ENCODE measurements at places on chromosomes 6 and 20.

- H3K4me1 ChIP-seq, result peaks cover 4% of the 10 kb centered on the region
- no peaks in the 10 kb centered on the region for H3K27me3 ChIP-seq
- peaks cover 7% of the 10 kb centered on the region for H3K36me3 ChIP-seq
- H3K4me3 ChIP-seq, result no peak overlapping the region
Observed at GRCh38 chr6:5143634-5144311, 58.6 kb downstream of the PPP1R3G start.

- no peak overlapping the region for H3K27ac ChIP-seq
- H3K4me1 ChIP-seq, result peaks cover 48% of the 10 kb centered on the region
- H3K36me3 ChIP-seq, result no peaks in the 10 kb centered on the region
Observed at GRCh38 chr20:13251106-13251903, 30.2 kb downstream of the ISM1 start.

DNA sequence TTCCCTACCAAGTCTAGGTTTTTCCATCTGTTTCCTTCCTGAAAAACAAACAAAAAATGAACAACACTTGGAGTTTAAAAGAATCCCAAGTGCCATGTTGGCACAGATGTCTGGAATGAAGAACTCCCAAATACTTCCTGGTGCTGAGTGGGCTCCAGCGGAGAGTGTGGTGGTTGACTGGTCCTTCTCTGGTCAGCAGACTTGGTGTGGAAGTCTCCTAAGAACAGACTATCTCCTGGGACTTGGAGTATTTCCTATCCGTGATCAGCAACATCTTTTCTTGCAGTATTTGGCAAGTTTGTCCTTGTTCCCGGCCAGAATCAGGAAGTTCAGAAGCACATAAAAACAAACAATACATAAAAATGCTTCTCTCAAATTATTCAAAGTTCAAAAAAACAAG, 154.1 kb downstream of the MTFR2 start:
- no peak overlapping the region for H3K27ac ChIP-seq
- DNase-seq, result no peak
- no peaks in the 10 kb centered on the region for H3K36me3 ChIP-seq
- no peak overlapping the region for H3K4me3 ChIP-seq
- no peaks in the 10 kb centered on the region for H3K27me3 ChIP-seq

DNA sequence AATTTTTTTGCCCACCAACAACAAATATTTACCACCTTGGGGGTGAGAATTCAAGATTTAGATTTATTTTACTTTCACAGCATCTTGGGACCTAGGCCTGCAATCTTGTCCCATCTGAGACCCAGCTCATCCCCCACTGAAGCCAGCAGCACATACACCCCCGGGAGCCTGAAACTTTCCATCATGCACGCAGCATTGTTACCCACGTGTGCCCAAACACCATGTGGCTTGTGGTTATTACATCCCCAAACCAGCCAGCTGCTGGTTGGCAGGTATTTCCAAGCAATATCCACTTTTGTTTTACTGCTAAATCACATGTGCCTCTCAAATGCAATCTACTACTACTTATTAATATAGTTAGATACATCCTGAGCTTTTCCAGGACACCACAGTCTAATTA, 149.3 kb upstream of the NT5E start:
- no peak for DNase-seq
- no peak overlapping the region for H3K4me3 ChIP-seq
- no peak overlapping the region for H3K27ac ChIP-seq
- no peaks in the 10 kb centered on the region for H3K36me3 ChIP-seq

DNA sequence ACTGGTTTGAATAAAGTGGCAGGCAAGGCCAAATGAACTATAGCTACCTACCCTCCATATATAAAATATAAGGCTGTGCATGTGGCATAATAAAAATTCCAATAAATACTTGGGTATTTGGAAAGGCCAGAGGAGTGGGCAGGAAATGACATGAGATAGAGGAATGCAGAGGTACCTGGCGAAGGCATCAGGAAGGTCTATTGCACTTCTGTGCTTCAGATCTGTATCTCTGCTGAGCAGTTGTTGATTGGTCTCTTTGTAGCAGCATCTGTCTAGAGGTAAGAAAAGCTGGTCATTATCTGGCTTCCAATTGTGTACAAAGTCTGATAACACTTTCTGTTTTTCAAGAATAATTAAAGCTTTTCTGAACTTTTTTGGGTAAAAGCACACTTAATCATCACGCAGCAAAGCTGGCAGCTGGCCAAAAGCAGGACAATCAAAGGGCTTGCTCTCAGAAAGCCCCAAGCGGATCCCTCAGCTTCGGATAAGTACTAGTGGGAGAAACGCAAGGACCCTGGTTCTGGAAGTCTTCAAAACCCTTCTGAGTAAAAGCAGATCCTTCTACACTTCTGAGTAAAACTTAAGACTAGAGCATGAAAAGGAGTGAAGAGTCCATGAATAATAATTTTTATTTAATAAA, 120.1 kb upstream of the TCF21 start:
- no peaks in the 10 kb centered on the region for H3K36me3 ChIP-seq
- H3K4me1 ChIP-seq, result no peaks in the 10 kb centered on the region
- no peak overlapping the region for H3K4me3 ChIP-seq
- no peak for DNase-seq

DNA sequence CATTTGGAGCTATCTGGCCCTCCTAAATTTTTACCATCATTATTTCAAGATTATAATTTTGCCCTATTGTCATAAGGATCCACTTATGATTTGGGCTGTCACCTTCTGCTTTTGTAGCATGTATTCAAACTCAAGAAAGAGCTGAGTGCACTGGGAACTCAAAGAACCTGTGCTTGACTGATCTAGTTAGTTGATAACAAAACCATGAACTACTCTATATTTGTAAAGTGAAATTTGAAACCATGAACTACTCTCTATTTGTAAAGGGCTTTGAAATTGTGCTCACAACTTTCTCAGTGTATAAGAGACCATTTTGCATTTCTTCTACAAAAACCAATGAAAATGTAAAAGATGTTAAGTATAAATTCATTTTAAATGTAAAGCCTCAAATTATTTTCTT, 77.5 kb upstream of the POPDC3 start:
- no peak overlapping the region for H3K4me3 ChIP-seq
- no peaks in the 10 kb centered on the region for H3K36me3 ChIP-seq
- peaks cover 1% of the 10 kb centered on the region for H3K4me1 ChIP-seq
- peaks cover 12% of the 10 kb centered on the region for H3K27me3 ChIP-seq
- H3K27ac ChIP-seq, result no peak overlapping the region

DNA sequence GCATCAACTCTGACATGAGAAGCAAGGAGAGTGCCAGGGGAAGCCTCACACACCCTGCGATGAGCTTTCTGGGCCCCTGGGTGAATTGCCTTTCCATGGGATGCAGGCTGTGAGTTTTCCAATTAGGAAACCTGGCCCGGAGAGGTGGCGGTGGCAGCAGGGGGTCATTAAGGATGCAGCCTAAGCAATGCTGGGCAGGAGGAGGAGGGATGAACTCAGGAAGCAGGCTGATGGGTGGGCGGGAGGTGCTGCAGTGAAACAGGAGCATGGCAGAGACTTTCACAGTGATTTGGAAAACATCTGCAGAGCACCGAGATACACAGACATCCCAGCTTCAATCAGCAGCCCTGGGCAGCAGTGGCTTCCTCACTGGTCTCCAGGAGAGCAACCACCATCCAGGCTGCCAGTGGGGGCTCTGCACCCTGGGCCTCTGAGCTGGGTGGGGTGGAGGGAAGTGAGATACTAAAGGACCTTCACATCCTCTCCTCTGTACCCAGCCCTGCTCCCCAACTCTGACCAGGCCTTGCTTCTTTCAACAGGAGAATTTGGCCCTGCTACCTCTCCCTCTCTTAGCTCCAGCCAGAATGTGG, 44.9 kb downstream of the LRFN2 start:
- H3K27ac ChIP-seq, result no peak overlapping the region
- H3K4me3 ChIP-seq, result no peak overlapping the region
- H3K4me1 ChIP-seq, result no peaks in the 10 kb centered on the region
- H3K36me3 ChIP-seq, result no peaks in the 10 kb centered on the region
- no peaks in the 10 kb centered on the region for H3K27me3 ChIP-seq

DNA sequence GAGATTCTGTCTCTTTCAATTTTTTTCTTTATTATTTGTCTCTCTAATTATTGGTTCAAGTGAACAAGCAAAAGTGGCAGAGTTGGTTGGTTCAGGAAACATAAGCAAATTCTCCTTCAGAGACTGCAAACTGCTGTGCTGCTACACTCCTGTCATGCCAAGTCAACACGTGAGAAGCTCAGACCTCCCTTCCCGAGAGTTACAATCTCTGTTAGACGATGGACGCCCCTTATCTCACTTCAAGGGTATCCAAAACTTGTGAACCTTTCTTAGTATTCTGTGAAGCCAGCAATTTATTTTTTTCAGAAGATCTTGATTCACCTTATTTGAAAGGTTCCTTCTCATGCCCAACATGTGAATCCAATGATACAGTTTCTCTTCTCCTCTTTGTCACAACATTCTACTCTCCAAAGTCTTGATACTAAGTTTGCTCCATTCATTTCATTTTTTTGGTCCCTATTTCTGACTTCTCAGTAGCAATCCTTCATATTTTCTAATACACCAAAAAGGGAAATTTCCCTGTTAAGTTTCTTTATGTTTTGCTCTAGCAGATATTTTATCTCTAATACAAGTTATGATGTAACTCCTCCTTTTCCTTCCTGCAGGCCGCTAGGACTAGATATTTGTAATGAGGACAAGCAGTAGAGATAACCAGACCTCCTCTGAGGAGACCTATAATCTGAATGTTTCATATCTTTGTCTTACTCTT, 448.8 kb upstream of the CITED2 start:
- DNase-seq, result no peak
- no peaks in the 10 kb centered on the region for H3K4me1 ChIP-seq
- H3K4me3 ChIP-seq, result no peak overlapping the region
- peaks cover 18% of the 10 kb centered on the region for H3K27me3 ChIP-seq

DNA sequence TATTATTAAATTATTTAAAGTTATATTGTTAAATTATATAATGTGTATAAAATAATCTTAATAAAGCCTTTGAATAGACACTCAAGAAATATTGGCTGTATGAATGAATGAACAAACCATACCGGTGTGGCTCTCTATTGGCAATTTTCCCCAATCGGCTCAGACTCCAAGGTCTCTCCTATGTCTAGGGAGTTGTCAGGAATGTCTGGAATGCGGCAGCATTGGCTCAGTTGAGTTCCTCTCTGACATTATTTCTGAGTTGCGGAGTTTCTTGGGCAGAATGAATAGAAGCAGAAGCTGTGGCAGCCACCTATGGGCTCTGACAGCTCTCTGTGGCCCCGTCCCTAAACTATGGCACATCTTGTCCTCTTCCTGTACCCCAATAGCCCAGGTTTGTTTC, 111.0 kb downstream of the SOBP start:
- H3K27ac ChIP-seq, result no peak overlapping the region
- DNase-seq, result no peak
- H3K4me3 ChIP-seq, result no peak overlapping the region

- no peaks in the 10 kb centered on the region for H3K27me3 ChIP-seq
- peaks cover 27% of the 10 kb centered on the region for H3K4me1 ChIP-seq
- no peaks in the 10 kb centered on the region for H3K36me3 ChIP-seq
- H3K27ac ChIP-seq, result no peak overlapping the region
- peak; percentile 49 for DNase-seq
- H3K4me3 ChIP-seq, result no peak overlapping the region
Observed at GRCh38 chr6:6556738-6557503, 31.6 kb upstream of the LY86 start.

- no peak overlapping the region for H3K27ac ChIP-seq
- no peaks in the 10 kb centered on the region for H3K4me1 ChIP-seq
- no peak overlapping the region for H3K4me3 ChIP-seq
Observed at GRCh38 chr20:24236201-24236600, 233.2 kb upstream of the SYNDIG1 start.

DNA sequence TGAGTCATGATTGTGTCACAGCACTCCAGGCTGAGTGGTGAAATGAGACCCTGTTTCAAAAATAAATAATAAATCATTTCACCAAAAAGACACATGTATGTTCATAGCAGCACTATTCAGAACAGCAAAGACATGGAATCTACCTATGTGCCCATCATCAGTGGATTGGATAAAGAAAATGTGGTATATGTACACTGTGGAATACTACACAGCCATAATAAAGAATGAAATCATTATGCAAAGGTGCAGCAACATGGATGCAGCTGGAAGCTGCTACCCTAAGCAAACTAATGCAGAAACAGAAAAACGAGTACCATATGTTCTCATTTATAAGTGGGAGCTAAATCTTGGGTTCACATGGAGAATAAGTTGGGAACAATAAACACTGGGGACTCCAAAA, 33.1 kb downstream of the ZNF451 start:
- peaks cover 12% of the 10 kb centered on the region for H3K4me1 ChIP-seq
- no peak for DNase-seq
- H3K27me3 ChIP-seq, result no peaks in the 10 kb centered on the region
- H3K36me3 ChIP-seq, result peaks cover 70% of the 10 kb centered on the region
- H3K27ac ChIP-seq, result no peak overlapping the region

DNA sequence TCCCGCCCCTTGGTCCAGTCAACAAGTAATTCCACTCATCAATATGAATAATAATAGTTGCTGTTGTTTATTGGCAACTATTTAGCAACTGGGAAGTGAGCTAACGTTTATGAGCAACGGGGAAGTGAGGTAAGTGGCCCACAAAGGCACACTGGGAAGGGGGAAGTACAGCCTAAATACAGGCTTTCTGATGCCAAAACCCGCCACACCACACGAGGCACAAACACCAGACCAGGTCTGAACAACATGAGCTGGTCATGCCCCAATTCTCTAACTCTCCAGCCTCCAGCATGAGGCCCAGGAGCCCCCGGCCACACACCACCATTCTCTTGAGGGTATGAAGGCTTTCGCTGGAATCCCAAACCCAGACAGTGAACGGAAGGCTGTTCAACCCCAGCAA, 50.8 kb downstream of the PREX1 start:
- no peak overlapping the region for H3K4me3 ChIP-seq
- peak overlapping the region; percentile 82 for H3K27ac ChIP-seq
- H3K4me1 ChIP-seq, result peaks cover 76% of the 10 kb centered on the region
- peaks cover 43% of the 10 kb centered on the region for H3K36me3 ChIP-seq

DNA sequence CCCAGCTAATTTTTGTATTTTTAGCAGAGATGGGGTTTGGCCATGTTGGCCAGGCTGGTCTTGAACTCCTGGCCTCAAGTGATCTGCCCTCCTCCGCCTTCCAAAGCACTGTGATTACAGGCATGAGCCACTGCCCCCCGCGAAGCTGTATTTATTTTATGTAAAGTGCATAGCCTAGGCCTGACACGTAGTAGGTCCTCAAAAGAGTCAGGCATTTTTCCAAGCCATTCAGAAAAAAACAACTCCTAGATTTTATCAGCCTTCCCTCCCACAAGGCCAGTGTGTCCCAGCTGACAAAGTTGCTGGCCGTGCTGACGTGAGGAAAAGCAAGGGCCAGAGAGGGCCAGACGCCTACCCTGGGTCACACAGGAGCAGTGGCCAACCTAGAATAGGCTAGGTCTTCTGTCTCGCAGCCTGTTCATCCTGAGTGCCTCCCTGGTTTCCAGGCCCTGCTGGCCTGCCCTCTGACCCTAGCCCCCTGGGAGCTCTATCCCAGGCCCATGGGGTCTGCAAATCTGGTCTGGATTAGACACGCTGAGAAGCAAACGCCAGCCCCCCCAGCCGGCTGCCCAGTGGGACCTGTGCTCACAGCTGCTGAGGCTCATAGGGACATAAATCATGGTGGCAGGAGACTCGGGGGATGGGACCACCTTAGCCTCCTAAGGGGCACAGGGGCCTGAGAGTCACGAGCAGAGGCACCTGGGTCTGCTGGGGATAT, 11.8 kb downstream of the TCF15 start:
- peaks cover 4% of the 10 kb centered on the region for H3K27me3 ChIP-seq
- DNase-seq, result no peak
- H3K27ac ChIP-seq, result no peak overlapping the region
- no peak overlapping the region for H3K4me3 ChIP-seq

All from activated T-cell treated with anti-CD3 and anti-CD28 coated beads, Interleukin-2, amount 50 U/mL, for 24 hours (primary cell).